GM23248 (cell line): ENCODE measurements at places on chromosomes 16 and 17.

GRCh38 chr16:84446596-84447392 lies 57.7 kb downstream of the MEAK7 start:
- H3K36me3 ChIP-seq = no peaks in the 10 kb centered on the region
- no peaks in the 10 kb centered on the region; the same call in 1 of the 2 replicates for H3K27me3 ChIP-seq
- no peak overlapping the region for H3K4me3 ChIP-seq
- DNase-seq = peak; percentile 67

GRCh38 chr16:9176547-9177418 lies 85.3 kb downstream of the HAPSTR1 start:
- H3K4me3 ChIP-seq = no peak overlapping the region
- no peaks in the 10 kb centered on the region for H3K27me3 ChIP-seq
- DNase-seq = no peak
- no peaks in the 10 kb centered on the region for H3K36me3 ChIP-seq

GRCh38 chr17:58556833-58557250 lies 42.4 kb upstream of the MTMR4 start:
- H3K4me1 ChIP-seq = no peaks in the 10 kb centered on the region
- DNase-seq = no peak
- no peak overlapping the region for H3K27ac ChIP-seq
- H3K4me3 ChIP-seq = no peak overlapping the region
- no peaks in the 10 kb centered on the region for H3K36me3 ChIP-seq
- H3K27me3 ChIP-seq = no peaks in the 10 kb centered on the region

DNA sequence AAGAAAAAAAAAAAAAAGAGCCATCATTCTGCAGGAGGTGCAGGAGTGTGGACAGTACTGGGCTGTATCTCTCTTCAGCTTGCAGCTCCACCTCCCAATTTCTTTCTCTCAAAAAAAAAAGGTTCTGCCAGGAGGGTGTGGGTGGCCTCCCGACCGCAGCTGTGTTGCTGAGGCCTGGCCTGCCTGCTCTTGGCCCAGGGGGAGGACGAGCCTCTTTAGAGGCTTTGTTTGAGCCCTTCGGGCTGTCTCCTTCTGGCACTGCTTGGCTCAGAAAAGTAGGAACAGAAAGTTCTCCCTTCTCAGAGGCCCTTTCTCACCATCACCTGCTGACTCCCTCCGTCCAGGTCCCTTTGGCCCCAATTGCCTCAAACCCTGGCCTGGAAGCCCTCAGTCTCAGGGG lies 22.2 kb upstream of the C17orf107 start:
- no peak overlapping the region for H3K4me3 ChIP-seq
- H3K27ac ChIP-seq = no peak overlapping the region
- H3K36me3 ChIP-seq = no peaks in the 10 kb centered on the region
- no peaks in the 10 kb centered on the region for H3K27me3 ChIP-seq
- no peaks in the 10 kb centered on the region for H3K4me1 ChIP-seq

DNA sequence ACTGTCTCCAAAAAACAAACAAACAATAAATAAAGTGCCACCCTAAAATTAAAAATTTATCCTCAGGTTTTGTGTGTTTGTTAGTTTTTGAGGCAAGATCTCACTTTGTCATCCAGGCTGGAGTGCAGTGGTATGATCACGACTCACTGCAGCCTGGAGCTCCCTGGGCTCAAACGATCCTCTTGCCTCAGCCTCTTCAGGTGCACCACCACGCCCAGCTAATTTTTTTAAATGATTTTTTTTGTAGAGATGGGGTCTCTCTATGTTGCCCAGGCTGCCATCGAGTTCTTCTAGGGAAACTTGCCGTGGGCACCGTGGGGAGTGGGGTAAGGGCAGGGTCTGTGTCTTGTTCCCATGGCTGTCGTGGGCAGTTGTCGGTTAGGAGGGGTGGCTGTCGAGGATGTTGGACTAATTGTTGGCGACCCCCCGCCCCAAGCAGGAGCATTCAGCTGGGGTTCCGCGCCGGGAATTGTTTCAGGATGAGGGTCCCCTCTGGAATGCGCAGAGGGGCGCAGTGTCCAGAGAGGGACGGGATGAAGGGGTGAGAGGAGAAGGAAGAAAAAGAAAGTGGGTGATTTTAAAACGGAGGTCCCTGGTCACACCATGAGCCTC lies 1.1 kb upstream of the RNF213 start:
- H3K27ac ChIP-seq = peak overlapping the region; percentile 74
- peak; percentile 47 for DNase-seq
- H3K4me1 ChIP-seq = peaks cover 27% of the 10 kb centered on the region
- peak overlapping the region; percentile 66 for H3K4me3 ChIP-seq
- no peaks in the 10 kb centered on the region for H3K27me3 ChIP-seq

- DNase-seq = no peak
- H3K36me3 ChIP-seq = no peaks in the 10 kb centered on the region
- no peak overlapping the region for H3K4me3 ChIP-seq
Measured at GRCh38 chr16:19288872-19289799, 3.6 kb downstream of the CLEC19A start.

GRCh38 chr16:53465606-53466280 lies 31.5 kb downstream of the RBL2 start:
- H3K27ac ChIP-seq = no peak overlapping the region
- DNase-seq = peak; percentile 38
- H3K4me1 ChIP-seq = no peaks in the 10 kb centered on the region
- H3K4me3 ChIP-seq = no peak overlapping the region
- H3K27me3 ChIP-seq = no peaks in the 10 kb centered on the region

GRCh38 chr16:15836074-15836473 lies 20.8 kb downstream of the MYH11 start:
- no peaks in the 10 kb centered on the region for H3K36me3 ChIP-seq
- H3K4me1 ChIP-seq = no peaks in the 10 kb centered on the region
- no peak for DNase-seq
- no peak overlapping the region for H3K27ac ChIP-seq
- no peak overlapping the region for H3K4me3 ChIP-seq
- H3K27me3 ChIP-seq = peaks cover 18% of the 10 kb centered on the region; the same call in 1 of the 2 replicates

GRCh38 chr17:78879635-78880186 lies 23.3 kb downstream of the CEP295NL start:
- peak; percentile 94 for DNase-seq
- no peaks in the 10 kb centered on the region for H3K27me3 ChIP-seq
- peak overlapping the region; percentile 81 for H3K27ac ChIP-seq
- no peaks in the 10 kb centered on the region for H3K36me3 ChIP-seq
- peaks cover 51% of the 10 kb centered on the region for H3K4me1 ChIP-seq
- H3K4me3 ChIP-seq = peak overlapping the region; percentile 40

DNA sequence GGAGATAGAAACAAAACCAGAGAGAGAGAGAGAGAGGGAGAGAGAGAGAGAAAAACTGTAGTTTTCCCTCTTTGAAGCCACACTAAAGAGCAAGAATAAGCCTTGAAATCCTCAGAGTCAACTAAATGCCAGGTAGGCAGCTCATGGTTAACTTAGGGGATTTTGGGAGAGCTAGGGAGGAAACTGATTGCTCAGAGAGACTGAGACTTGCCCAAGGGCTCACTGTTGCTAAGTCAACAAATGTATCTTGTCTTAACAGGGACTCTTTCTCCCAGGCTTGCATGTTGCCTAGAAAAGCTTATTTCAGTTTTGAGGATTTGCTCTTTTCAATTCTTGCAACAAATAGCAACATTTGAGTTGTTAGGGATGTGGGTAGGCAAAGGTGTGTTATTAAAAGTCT lies 4.5 kb upstream of the SLC5A11 start:
- H3K27me3 ChIP-seq = no peaks in the 10 kb centered on the region
- no peaks in the 10 kb centered on the region for H3K36me3 ChIP-seq
- no peak overlapping the region for H3K27ac ChIP-seq
- DNase-seq = no peak
- H3K4me3 ChIP-seq = no peak overlapping the region
- H3K4me1 ChIP-seq = peaks cover 15% of the 10 kb centered on the region

- peaks cover 26% of the 10 kb centered on the region for H3K4me1 ChIP-seq
- no peak for DNase-seq
- H3K27ac ChIP-seq = no peak overlapping the region
Measured at GRCh38 chr16:70712942-70713341, 27.1 kb upstream of the MTSS2 start.

- H3K36me3 ChIP-seq = no peaks in the 10 kb centered on the region
- no peaks in the 10 kb centered on the region for H3K27me3 ChIP-seq
- peaks cover 4% of the 10 kb centered on the region; the same call in 1 of the 2 replicates for H3K4me1 ChIP-seq
- no peak overlapping the region for H3K4me3 ChIP-seq
Measured at GRCh38 chr16:78499399-78499798, 399.9 kb downstream of the WWOX start.

DNA sequence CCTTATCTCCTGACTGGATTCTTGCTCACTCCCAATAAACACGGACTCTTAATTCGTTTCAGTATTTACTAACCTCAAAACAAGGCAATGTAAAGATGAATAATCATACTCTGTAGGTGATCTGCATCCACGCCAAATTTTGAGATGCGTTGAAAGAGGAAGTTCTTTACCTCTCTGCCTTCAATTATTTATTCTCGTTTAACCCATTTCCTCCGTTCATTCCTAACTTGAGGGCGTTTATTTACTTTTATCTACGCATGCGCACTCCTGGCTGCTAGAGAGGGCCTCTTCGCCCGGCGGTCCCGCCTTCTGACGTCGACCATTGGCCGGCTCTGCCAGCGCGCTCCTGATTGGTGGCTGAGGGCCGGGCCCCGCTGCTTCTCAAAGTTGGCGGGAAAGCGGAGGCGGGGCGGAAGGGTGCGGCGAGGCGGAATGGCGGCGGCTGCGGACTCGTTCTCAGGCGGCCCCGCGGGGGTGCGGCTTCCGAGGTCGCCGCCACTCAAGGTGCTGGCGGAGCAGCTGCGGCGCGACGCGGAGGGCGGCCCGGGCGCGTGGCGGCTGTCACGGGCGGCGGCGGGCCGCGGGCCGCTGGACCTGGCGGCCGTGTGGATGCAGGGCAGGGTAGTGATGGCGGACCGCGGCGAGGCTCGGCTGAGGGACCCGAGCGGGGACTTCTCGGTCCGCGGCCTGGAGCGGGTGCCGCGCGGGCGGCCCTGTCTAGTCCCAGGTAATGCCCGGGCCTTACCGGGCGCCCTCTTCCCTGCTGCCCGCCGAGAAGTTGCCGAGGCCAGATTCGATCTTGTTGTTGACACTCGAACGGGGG lies at the start of gene RMI2:
RMI2 (plus strand) TSS at position 420 of the 823 bp plus-strand sequence; CDS start at position 433, 13 bp downstream.
- H3K27ac ChIP-seq = no peak within 1 kb of the TSS
- H3K27me3 ChIP-seq = no peaks in the 10 kb centered on the region
- peak; percentile 99 for DNase-seq
- H3K4me1 ChIP-seq = peaks cover 13% of the 10 kb centered on the region
- H3K4me3 ChIP-seq = peak within 1 kb of the TSS; percentile 77

- no peaks in the 10 kb centered on the region for H3K27me3 ChIP-seq
- no peak overlapping the region for H3K27ac ChIP-seq
Measured at GRCh38 chr16:17083628-17084027, 387.1 kb downstream of the XYLT1 start.

- H3K27me3 ChIP-seq = no peaks in the 10 kb centered on the region
- H3K27ac ChIP-seq = peak overlapping the region; percentile 98
- DNase-seq = no peak
- peaks cover 21% of the 10 kb centered on the region for H3K36me3 ChIP-seq
Measured at GRCh38 chr16:21628121-21628726, 24.2 kb downstream of the IGSF6 start.

DNA sequence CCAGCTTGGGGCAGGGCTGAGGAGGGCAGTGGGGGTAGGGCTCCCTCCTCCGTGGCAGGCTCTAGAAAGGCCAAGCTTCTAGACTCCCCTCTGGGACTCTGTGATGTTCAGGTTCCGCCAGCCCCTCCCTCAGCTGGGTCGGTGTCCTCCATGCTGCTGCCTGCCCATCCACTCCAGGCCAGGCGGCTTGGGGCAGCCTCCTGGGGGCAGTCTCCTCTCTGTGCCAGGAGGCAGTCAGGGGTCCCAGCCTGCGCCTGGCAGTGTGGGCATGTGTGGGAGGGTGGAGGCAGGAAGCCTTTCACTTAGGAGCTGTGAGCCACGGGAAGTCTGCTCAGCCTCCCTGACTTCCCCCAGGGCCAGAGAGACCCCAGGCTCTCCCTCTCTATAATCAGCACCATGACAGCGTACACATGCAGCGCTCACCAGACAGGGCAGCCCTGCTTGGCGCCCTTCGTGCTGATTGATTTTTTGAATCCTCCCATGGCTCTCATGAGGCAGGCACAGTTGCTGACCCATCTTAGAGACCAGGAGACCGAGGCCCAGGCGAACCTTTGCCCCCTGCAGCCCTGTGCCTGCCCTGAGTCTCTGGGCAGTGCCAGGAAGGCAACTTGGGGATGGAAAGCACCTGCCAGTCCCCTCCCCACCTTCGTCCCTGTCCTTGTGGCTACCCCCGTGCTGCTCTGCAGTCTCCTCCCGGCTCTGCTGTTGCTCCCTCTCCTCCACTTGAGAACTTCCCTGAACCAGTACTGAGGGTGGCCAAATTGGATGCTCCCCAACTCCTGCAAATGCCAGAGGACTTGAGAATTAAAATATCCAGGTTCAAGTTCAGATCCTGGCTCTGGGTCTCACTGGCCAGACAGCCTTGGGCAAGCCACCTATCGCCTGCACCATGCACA lies 234.7 kb upstream of the GSE1 start:
- no peaks in the 10 kb centered on the region for H3K27me3 ChIP-seq
- H3K4me1 ChIP-seq = peaks cover 30% of the 10 kb centered on the region
- H3K4me3 ChIP-seq = no peak overlapping the region
- DNase-seq = no peak
- H3K27ac ChIP-seq = no peak overlapping the region

DNA sequence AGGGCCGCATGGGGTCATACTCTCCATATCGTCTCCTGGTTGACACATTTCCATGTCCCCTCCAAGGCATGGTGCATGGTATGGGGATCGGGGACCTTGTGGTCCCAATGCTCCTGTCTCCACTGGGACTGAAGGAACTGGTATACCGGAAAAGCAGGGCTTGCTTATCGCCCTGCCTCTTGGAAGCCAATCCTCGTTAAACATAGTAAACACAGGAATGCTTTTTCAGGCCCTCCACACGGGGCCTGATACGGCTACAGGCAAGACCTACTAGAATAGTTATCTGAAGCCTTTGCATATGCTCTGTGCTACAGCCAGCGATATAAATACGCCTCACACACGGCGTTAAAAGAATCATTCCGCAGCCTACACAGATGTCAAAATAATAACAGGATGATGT lies 159.5 kb downstream of the SHISA9 start:
- no peak for DNase-seq
- no peaks in the 10 kb centered on the region for H3K4me1 ChIP-seq
- H3K27ac ChIP-seq = no peak overlapping the region
- no peak overlapping the region for H3K4me3 ChIP-seq
- H3K27me3 ChIP-seq = no peaks in the 10 kb centered on the region

GRCh38 chr16:30136971-30137605 lies 14.1 kb upstream of the MAPK3 start:
- no peak for DNase-seq
- no peak overlapping the region for H3K27ac ChIP-seq
- H3K4me3 ChIP-seq = no peak overlapping the region
- no peaks in the 10 kb centered on the region for H3K36me3 ChIP-seq
- no peaks in the 10 kb centered on the region for H3K27me3 ChIP-seq
